T-helper 17 cell (primary cell): ENCODE measurements at places on chromosomes 1 and 21. TPM values are rescaled to one million over a fixed set of nuclear protein-coding genes. Genes with fewer than 3 reads are reported as not detected.
A peak's percentile ranks its signal among the peaks of the same experiment; 100 is the strongest.

GRCh38 chr1:230682274-230682673 is 31.6 kb downstream of the AGT start:
- peaks cover 5% of the 10 kb centered on the region for H3K36me3 ChIP-seq
- H3K27ac ChIP-seq, result peak overlapping the region; percentile 79
- H3K4me3 ChIP-seq, result no peak overlapping the region

Gene INAVA
- 0.39 TPM for total RNA-seq

Gene LCK
- 268 TPM for total RNA-seq

DNA sequence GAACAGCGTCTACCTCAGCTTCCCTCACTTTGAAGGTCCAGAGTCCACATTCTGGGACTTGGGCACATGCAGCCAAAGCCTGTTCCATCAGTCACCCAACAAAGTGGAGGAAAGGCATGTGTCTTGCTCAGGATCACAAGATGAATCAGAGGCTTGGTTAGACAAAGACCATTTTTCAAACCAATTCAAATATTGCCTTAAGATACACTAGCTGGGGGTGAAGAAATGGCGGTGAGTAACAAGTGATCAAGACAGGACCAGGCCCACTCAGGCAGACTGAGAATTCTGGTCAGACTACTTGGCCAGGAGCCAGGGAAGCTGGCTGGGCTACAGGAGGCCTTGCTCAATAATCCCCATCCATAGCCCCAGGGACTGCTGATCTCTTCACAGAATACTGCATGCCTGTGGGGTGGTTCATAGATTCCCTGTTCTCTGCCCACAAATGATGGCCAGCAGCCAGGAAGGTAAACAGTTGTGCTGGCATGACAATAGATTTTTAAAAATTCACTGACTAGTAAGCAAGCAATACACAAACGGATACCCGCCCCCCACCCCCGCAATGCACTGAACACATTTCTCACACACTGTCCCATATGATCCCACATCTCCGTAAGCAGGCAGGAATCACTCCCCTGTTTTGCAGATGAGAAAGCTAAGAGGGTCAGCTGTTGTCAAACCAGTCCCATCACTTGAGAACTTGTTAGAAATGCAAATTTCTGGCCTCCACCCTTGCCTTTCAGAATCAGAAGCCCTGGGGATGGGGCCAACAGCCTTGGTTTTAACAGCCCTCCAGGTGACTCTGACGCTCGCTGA is 27.2 kb downstream of the ERI3 start:
- H3K4me3 ChIP-seq, result no peak overlapping the region
- no peak for DNase-seq

DNA sequence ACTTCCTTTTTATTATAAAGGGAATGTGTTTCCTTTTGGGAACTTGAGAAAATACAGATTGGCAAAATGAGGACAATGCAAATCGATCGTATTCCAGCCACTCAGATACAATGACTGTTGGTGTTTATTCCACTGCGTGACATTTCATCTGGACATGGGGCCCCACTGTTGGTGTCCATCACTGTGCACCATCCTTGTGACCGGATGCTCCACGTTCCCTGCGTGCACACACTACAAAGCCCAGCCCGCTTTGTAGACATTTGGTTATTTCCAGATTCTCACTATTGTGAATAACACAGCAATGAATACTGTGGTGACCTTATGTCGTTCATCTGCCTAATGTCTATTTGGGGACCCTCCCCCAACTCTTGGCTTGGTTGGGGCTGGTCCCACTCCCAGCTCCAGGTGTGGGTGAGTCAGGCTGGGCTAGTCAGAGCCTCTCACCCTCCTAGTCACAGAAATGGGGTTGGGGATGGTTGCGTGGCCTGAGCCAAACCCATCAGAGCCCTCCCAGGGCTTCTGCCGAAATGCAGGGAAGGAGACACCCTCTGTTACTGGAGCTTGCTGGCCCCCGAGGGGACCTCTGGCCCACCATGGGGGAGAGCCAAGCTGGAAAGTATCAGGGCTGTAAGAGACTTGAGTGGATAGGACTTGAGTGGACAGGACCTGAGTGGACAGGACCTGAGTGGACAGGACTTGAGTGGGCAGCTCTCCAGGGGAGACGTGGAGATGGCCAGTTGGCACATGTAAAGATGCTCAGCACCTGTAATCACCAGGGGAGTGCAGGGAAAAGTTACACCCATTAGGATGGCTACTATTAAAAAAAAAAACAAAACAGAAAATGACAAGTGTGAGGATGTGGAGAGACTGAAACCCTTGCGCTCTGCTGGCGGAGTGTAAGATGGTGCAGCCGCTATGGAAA is 57.1 kb upstream of the ADARB1 start:
- H3K4me3 ChIP-seq, result peak overlapping the region; percentile 89
- H3K27me3 ChIP-seq, result peaks cover 46% of the 10 kb centered on the region
- peaks cover 4% of the 10 kb centered on the region for H3K4me1 ChIP-seq
- H3K27ac ChIP-seq, result peak overlapping the region; percentile 37
- no peak for DNase-seq

- no peaks in the 10 kb centered on the region for H3K27me3 ChIP-seq
- H3K27ac ChIP-seq, result peak overlapping the region; percentile 74
- peaks cover 45% of the 10 kb centered on the region for H3K4me1 ChIP-seq
- H3K4me3 ChIP-seq, result no peak overlapping the region
- DNase-seq, result no peak
- no peaks in the 10 kb centered on the region for H3K36me3 ChIP-seq
Measured at GRCh38 chr21:15749082-15749860, 19.5 kb downstream of the USP25 start.

Gene MANEAL
- total RNA-seq, result 0.73 TPM

- H3K27me3 ChIP-seq, result no peaks in the 10 kb centered on the region
- no peak overlapping the region for H3K27ac ChIP-seq
- no peaks in the 10 kb centered on the region for H3K4me1 ChIP-seq
- no peaks in the 10 kb centered on the region for H3K36me3 ChIP-seq
- DNase-seq, result no peak
- no peak overlapping the region for H3K4me3 ChIP-seq
Measured at GRCh38 chr1:163241746-163242145, 39.0 kb upstream of the RGS5 start.
